ENCODE measurements at places on chromosomes 3 and 15. TPM values are rescaled to one million over a fixed set of nuclear protein-coding genes. Genes with fewer than 3 reads are reported as not detected.

- H3K27me3 ChIP-seq, result no peaks in the 10 kb centered on the region
- no peak overlapping the region for H3K27ac ChIP-seq
- no peaks in the 10 kb centered on the region for H3K36me3 ChIP-seq
- DNase-seq, result no peak
- no peaks in the 10 kb centered on the region for H3K4me1 ChIP-seq
Measured at GRCh38 chr3:115488409-115488808, 134.9 kb upstream of the GAP43 start.

GRCh38 chr15:52651868-52652267, 27.3 kb downstream of the ATOSA start:
- no peaks in the 10 kb centered on the region for H3K27me3 ChIP-seq
- H3K27ac ChIP-seq, result peak overlapping the region; percentile 34
- H3K36me3 ChIP-seq, result no peaks in the 10 kb centered on the region
- H3K4me1 ChIP-seq, result peaks cover 22% of the 10 kb centered on the region
- peak; percentile 91 for DNase-seq
- H3K4me3 ChIP-seq, result peak overlapping the region; percentile 35

GPR87 gene
- total RNA-seq, result not detected

AGTR1 gene
- total RNA-seq, result not detected

SLC22A14 gene
- 0.26 TPM for total RNA-seq

- H3K4me1 ChIP-seq, result peaks cover 13% of the 10 kb centered on the region
- no peak overlapping the region for H3K27ac ChIP-seq
Measured at GRCh38 chr3:153090973-153091372, 71.1 kb upstream of the RAP2B start.

GP5 gene
- total RNA-seq, result 0.11 TPM

ULK3 gene
- total RNA-seq, result 53.3 TPM

EFHB gene
- total RNA-seq, result 0.68 TPM
